GM10248 (cell line): ENCODE measurements at places on chromosomes 7 and 10.

GRCh38 chr10:5449227-5449626 lies 36.9 kb downstream of the NET1 start:
- DNase-seq, result no peak

- DNase-seq, result peak; percentile 13
Measured at GRCh38 chr7:92259610-92260247, 14.0 kb downstream of the ANKIB1 start.

DNA sequence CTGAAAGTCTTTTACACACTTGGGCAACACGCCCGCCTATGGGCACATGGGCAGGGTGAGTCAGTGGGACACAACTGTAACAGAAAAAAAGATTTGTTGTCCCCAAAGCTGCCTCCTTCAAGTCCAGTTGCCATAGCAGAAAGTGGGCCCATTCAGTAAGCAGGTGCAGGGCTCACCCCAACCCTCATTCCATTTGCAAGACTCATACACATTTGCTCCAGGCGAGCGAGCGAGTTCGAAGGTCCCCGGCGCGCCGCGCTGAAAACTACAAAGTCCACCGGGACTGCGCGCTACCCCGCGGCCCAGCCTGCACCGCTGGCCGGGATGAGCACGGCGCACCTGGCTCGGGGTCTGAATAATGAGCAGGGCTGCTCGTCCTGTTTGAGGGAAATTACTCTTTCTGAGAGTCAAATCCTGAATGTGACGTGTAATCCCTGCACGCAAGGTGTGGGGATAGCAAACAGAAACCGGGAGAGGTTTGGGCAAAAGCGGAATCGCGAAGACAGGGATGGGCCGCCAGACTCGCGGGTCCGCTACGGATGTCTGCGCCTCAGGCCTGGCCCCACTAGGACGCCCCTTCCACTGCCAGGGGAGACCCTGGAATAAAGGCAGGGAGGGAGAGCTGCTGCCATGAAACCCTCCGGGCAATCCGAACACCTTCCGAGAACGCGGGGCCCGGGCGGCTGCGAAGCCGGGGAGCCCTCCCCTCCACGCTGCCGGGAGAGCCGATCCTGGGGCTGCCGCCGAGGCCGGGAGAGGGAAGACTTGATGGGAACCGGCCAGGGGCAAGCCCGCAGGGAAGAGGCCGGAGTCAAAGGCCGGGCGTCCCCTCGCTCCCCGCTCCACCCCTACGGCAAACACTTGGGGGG lies 982 bp downstream of the COBL start:
- no peak for DNase-seq

DNA sequence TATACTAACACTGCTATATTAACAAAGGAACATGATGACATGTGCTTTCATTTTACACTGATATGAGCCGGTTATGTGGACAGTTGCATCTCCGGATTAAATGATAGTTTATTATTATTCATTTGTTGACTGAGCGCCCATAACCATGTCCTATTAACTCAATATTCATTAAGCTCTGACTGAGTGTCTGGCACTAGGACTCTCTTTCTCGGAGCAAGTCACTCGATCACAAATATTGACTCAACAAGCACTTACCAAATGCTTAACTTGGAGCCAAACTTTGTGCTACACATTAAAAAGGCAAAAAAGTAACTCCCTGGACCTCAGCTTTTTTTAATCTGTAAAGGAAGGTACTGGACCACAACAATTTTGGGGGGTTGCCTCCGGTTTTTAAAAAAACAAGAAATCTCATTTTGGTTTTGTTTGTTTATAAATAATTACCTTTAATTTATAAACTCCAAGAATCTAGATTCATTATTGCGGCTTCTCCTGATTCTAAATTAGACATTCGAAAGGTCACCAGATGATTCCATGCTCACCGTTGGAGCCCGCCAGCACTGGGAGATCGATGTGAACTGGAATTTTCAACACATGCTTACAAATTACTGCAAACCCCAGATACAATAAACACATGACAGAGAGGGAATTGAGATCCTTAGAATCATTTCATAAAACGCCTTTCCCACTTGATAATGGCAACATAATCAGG lies 8.9 kb upstream of the LYZL1 start:
- no peak for DNase-seq

DNA sequence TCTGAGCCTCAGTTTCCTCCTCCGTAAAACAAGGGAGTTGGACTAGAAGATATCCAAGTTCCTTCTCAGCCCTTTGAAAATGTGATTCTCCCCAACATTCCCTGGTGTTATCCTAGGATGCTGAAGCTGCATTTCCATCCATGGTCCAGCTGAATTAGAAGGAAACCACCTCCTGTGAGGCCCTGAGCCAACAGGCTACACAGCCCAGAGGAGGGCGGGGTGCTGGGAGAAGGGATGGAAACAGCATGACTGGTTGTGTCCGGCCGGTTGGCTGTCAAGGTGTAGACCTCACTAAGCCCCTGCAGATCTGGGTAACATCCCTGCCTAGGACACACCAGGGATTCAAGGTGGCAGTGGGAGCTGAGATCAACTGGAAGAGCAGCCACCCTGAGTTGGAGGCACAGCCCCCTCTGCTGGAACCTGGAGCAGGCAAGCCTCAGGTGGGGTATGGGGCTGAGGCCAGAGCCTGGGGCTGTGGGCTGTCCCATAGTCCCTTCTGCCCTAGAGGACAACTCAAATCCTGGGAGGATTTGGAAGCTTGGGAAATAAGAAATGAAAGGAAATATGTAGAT lies 72.0 kb downstream of the PAX2 start:
- DNase-seq, result no peak

DNA sequence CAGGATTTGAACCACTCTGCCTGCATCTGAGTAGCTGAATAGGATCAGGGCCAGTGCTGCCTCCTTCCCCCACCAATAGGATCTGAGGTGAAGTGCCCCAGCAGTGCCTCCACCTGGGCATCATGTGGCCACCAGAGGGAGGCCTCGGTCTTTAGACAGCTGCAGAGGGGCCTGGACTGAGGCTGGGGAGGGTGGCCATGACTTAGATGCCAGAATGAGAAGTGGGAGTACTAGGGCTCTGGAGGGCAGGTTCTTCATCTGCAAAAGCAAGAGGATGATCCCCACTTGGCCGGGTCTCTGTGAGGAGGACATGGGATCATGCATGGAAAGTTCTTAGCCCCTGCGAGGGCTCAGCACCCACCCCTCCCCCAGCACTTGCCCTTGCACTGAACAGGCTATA lies 56.9 kb downstream of the NEUROG3 start:
- DNase-seq, result peak; percentile 48
